ENCODE measurements at places on chromosomes 13 and 19. TPM values are rescaled to one million over a fixed set of nuclear protein-coding genes. Genes with fewer than 3 reads are reported as not detected.

Gene PCDH9
- 45.7 TPM for total RNA-seq

Gene TSKS
- total RNA-seq = not detected

Gene ATP1A3
- total RNA-seq = not detected

Gene VAV1
- total RNA-seq = 7.9 TPM

Gene ZNF816
- 6.2 TPM for total RNA-seq

DNA sequence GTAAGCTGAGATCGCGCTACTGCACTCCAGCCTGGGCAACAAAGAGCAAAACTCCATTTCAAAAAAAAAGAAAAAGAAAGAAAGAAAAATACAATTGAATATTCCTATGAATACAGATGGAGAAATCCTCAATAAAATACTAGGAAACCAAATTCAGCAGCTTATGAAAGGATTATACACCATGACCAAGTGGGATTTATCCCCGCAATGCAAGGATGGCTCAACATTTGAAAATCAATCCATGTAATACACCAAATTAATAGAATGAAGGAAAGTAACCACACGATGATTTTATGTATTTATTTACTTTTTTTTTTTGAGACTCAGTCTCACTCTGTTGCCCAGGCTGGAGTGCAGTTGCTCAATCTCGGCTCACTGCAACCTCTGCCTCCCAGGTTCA lies 19.5 kb upstream of the TM6SF2 start:
- no peaks in the 10 kb centered on the region for H3K4me1 ChIP-seq
- DNase-seq = no peak
- H3K36me3 ChIP-seq = no peaks in the 10 kb centered on the region
- H3K27ac ChIP-seq = no peak overlapping the region
- no peak overlapping the region for H3K4me3 ChIP-seq

- no peaks in the 10 kb centered on the region for H3K36me3 ChIP-seq
- H3K27ac ChIP-seq = no peak overlapping the region
- H3K4me3 ChIP-seq = no peak overlapping the region
- H3K27me3 ChIP-seq = no peaks in the 10 kb centered on the region
Measured at GRCh38 chr13:66530686-66531085, 699.5 kb downstream of the PCDH9 start.

DNA sequence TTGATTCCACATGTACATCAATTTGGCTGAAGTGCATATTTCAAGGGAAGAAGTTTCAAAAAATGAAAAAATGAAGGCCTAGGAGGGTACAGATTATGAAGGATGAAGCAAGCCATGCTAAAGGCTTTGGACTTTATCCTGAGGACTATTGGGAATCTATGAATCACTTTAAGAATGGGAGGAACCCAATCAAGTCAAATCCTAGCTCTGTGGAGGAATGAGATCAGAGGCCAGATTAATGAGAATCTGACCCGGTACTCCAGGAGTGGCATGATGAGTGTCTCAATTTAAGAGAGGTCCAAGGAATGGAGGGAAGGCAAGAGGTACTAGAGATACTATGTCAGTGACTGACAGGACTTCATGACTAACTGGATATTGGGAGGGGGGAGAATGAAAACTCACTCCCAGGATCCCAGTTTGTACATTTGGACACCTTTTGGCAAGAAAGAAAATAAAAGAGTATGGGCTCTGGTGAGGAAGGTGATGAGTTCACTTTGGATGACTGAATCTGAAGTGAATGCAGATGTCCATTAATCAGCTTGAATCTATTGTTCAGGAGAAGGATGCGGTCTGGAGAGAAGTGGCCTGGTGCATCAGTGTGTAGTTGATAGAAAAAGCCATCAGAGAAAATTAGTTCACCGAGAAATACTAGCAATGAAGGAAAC lies 349.0 kb downstream of the EFNB2 start:
- no peaks in the 10 kb centered on the region for H3K4me1 ChIP-seq
- no peak for DNase-seq
- no peaks in the 10 kb centered on the region for H3K36me3 ChIP-seq
- H3K27ac ChIP-seq = no peak overlapping the region
- no peaks in the 10 kb centered on the region for H3K27me3 ChIP-seq

DNA sequence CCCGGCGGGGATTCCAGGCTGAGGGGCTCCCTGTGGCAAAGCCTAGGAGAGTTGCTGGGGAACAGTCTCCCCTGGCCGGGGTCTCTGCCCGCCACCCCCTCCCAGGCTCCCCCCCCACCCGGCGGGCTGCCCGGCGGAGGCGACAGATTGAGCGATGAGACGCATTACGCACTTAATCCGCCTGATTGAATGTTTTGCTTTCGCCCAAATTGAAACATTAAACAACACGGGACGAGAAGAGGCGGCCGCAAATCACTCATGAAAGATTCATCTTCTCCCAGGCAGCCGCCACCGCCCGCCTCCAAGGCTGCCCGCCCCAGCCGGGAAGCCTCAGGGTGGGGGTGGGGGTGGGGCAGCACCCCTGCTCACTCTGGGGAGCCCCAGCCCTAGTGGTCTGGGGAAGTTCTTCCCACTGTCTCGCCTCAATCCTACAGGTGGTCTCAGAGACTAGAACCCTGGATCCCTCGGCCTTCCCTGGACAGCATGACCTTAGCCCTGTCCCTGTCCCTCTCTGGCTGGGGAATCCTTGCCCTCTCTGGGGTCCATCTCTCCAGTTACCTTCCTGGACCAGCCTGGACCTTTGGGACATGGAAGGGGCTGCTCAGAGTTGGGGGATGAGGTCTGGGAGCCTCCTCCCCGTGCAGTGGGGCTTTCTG lies 7.6 kb upstream of the ERFL start:
- H3K4me1 ChIP-seq = no peaks in the 10 kb centered on the region
- H3K27ac ChIP-seq = no peak overlapping the region
- peaks cover 17% of the 10 kb centered on the region for H3K27me3 ChIP-seq

- no peak within 1 kb of the TSS for H3K27ac ChIP-seq
Measured at GRCh38 chr13:98752467-98753290, at the start of gene SLC15A1. TSS of gene SLC15A1 (minus strand) at chr13:98752672. CDS start at chr13:98752598, 74 bp downstream.

DNA sequence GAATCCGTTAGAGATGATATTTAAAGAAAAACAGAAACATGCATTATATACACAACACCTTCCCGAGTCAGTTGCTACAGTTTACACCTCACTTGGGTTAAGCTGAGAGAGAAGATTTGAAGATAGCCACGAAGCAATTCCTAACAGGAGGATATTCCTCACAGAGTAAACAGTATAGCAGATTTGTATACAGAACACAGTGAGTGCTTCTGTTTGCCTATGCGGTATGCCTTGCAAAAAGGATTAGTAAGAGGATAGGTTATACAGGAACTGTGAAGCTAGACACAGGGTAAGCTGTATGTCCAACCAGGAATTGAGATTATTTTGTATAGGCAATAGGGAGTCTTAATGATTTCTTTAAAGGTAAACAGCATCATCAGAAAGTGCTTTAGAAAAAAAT lies 471.8 kb downstream of the LIG4 start:
- H3K4me1 ChIP-seq = no peaks in the 10 kb centered on the region
- DNase-seq = no peak
- no peak overlapping the region for H3K4me3 ChIP-seq
- H3K27ac ChIP-seq = no peak overlapping the region
- H3K27me3 ChIP-seq = no peaks in the 10 kb centered on the region

GRCh38 chr19:35514282-35514809 lies 897 bp upstream of the DMKN start:
- no peak overlapping the region for H3K4me3 ChIP-seq
- H3K27me3 ChIP-seq = no peaks in the 10 kb centered on the region
- no peaks in the 10 kb centered on the region for H3K4me1 ChIP-seq
- H3K36me3 ChIP-seq = no peaks in the 10 kb centered on the region

GRCh38 chr19:38657633-38658222 lies 10.3 kb downstream of the ACTN4 start:
- no peak for DNase-seq
- peaks cover 58% of the 10 kb centered on the region for H3K4me1 ChIP-seq

GRCh38 chr19:57103573-57104277 lies 16.1 kb upstream of the USP29 start:
- no peak overlapping the region for H3K27ac ChIP-seq
- peak overlapping the region; percentile 6 for H3K4me3 ChIP-seq
- H3K36me3 ChIP-seq = no peaks in the 10 kb centered on the region
- no peaks in the 10 kb centered on the region for H3K4me1 ChIP-seq

- no peaks in the 10 kb centered on the region for H3K27me3 ChIP-seq
- DNase-seq = no peak
- no peak overlapping the region for H3K27ac ChIP-seq
- H3K4me3 ChIP-seq = no peak overlapping the region
- no peaks in the 10 kb centered on the region for H3K4me1 ChIP-seq
Measured at GRCh38 chr13:94608586-94608985, 6.9 kb downstream of the GPR180 start.

GRCh38 chr19:36524617-36525016 lies 3.5 kb downstream of the ZNF260 start:
- H3K4me1 ChIP-seq = no peaks in the 10 kb centered on the region
- H3K27ac ChIP-seq = no peak overlapping the region
- H3K27me3 ChIP-seq = no peaks in the 10 kb centered on the region
- no peak overlapping the region for H3K4me3 ChIP-seq
- DNase-seq = no peak

GRCh38 chr19:51799774-51800472 lies 5.0 kb downstream of the FPR3 start:
- peak; percentile 50 for DNase-seq
- peak overlapping the region; percentile 58 for H3K27ac ChIP-seq
- no peaks in the 10 kb centered on the region for H3K27me3 ChIP-seq
- H3K4me3 ChIP-seq = no peak overlapping the region
- H3K36me3 ChIP-seq = no peaks in the 10 kb centered on the region
- H3K4me1 ChIP-seq = peaks cover 8% of the 10 kb centered on the region
